GM23338 (cell line): ENCODE measurements at places on chromosomes 1 and 21. TPM values are rescaled to one million over a fixed set of nuclear protein-coding genes. Genes with fewer than 3 reads are reported as not detected.
A peak's percentile ranks its signal among the peaks of the same experiment; 100 is the strongest.

GIPC2 gene
- total RNA-seq = 1.5 and 2.7 TPM in 2 replicates

CHRM3 gene
- 13.8 and 20.8 TPM in 2 replicates for total RNA-seq

AMY1C gene
- not detected in 2 replicates for total RNA-seq

CLCA1 gene
- not detected in 2 replicates for total RNA-seq

DNA sequence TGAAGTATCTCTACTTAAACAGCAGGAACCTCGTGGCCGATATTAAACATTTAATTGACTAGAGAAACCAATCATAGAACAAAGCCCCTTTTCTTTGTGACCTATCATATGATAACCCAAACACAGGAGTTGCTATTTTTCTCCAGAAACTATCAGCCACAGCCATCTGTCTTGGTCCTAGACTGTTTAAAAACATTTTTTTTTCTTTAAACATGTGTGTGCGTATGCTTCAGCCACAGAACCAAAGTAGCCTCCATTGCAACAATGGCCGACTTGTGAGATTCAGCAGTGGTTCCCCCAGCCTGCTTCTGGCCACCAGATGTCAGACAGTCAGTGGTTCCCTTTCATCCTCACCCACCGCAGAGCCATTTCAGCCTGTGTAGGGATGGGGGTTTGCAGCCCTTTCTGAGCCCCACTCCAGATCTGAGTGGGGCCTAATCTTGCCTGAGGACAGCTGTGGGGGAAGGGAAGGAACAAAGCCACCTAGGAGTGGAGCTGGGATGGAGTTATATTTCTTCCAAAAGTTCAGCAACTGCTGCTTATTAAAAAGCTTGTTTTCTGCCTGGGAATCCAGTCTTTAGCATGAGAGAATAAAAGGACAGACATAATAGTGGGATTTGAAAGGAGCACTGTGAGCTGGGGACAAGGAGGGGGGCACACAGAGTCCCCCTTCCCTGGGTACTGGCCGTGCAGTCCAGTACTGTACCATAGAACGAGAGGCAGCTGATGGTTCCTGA, 11.7 kb upstream of the IGSF3 start:
- peak; percentile 19 for DNase-seq

- DNase-seq = no peak
Observed at GRCh38 chr21:37804001-37804400, 112.3 kb downstream of the KCNJ6 start.

GRCh38 chr1:167912294-167912693, 1.6 kb downstream of the ADCY10 start:
- peak; percentile 82 for DNase-seq

DNA sequence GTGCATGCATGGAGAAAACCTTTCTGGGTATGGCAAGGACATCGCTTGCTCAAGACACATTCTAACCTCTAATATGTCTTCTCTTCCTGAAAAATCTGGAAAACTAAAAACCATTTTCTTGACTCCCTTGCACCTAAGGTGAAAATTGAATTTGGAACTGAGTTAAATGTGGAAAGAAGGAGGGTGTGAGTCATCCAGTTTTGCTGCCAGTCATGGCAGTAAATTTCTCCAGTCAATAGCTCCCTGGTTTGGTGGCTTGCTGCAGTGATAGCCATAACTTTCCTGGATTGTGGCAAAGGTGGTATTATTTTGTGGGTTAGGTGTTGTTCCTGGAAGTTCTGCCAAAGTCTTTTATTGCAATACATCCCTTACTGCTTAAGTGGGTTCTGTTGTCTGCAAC, 2.5 kb downstream of the ZCCHC17 start:
- no peak for DNase-seq

DNA sequence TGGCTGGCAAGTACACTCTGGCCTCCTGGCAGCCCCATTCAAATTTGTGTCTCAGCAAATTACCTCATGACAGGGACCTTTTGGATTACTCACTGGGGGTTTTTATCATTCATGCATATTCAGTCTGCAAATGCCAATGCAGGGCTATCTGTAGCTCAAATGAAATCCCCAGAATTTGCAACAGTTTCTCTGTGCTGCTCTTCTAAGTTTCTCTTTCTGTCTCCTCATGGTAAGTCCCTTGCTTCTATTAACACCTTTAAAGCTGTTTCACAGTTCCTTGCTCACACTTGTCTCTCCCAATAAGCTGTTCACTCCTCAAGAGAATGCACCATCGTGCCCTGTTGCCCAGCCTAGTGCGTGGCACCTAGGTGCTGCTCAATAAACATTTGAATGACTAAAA, 3.3 kb upstream of the FAM78B start:
- no peak for DNase-seq

DNA sequence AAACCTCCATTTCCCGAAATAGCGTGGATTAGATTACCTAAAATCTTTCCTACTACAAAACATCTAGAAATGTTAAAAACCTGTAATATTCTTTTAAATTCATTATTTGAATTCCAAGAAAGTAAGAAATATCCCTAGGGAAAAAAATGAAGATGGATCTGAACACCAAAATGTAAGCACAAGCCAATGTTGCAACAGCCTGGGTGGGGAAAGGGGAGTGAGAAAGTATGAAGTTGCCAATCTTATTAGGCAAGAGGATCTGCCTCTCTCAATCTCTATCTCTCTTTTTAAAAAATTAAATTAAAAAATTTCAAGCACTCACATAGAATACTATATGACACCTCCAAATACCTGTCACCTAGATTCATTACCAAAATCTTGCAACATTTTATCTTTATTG, 74.9 kb upstream of the IRF2BP2 start:
- DNase-seq = no peak

DNA sequence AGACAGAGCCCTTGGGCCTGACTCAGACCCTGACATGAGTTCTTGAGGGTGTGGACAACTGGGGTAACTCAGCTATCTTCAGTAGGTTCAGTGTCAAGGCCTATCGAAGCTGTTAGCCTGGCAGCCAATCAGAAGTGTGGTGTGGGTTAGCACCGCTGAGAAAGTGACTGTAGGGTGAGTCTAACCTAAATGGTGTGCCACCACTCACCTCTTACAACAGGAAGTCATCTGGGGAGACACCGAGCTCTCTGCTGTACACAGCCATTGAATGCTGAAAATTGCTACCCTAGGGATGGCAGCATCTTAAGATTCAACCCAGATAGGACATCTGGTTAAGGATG, 44.6 kb downstream of the RASSF5 start:
- no peak for DNase-seq

GRCh38 chr1:107141491-107142126, 770 bp downstream of the NTNG1 start:
- DNase-seq = peak; percentile 44

DNA sequence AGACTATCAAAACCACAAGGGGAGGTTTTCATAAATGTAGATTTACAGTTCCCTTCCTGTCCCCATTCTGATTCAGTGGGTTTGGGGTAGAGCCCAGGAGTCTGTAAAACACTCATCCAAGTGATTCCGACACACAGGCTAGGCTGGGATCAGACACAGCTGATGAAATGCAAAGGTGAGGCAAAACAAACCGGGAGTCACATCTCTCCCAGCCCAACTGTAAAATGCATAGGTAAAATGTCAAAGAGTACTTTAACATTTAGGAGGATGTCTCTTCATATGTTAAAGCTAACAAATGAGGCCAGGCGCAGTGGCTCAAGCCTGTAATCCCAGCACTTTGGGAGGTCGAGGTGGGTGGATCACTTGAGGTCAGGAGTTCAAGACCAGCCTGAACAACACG, 45.0 kb downstream of the ZNF281 start:
- peak; percentile 89 for DNase-seq

- DNase-seq = peak; percentile 26
Observed at GRCh38 chr1:78060857-78061563, 15.2 kb downstream of the GIPC2 start.

GRCh38 chr1:116754198-116754977, at the start of gene CD2:
CD2 (plus strand) TSS chr1:116754430; CDS start chr1:116754493, 63 bp downstream.
- DNase-seq = no peak

DNA sequence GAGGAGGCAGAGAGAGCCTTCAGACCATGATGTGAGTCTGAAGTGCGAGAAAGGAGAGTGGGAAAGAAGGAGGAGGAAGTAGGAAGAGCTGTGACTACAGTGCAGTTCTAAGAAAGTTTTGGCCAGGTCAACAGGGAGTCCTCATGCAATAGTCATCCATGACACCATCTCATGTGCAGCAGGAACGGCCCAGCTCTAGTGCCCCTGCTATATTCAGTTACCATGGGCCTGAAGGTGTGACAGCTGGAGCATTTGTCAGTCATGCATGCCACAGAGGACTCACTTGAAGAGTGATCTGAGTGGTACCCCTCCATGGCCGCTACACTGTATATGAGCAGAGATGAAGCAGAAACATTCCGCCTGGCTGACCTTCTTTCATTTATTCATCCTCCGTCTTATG, 77.9 kb downstream of the OMA1 start:
- DNase-seq = no peak

DNA sequence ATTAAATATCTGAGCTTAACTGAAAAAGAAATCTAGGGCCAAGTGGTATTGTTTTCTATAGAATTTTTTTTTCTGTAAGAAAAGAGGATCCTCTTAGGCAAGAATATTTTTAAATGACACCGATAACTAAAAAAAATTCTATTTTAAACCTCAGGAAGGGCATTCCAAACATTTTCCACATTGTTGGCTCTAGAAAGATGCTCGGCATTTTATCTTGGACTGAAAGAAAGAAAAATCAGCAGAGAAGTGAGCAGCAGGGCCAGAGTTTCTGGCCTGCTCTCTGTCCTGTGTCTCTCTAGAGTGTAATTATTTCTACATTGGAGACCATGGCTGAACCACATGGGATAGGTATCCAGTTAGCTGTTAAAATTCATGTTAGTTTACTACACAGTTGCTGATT, 192.5 kb upstream of the GREM2 start:
- DNase-seq = peak; percentile 5

GRCh38 chr1:91124989-91125417, 103.2 kb upstream of the ZNF644 start:
- DNase-seq = no peak

GRCh38 chr1:114250683-114251572, 97.3 kb upstream of the SYT6 start:
- no peak for DNase-seq

DNA sequence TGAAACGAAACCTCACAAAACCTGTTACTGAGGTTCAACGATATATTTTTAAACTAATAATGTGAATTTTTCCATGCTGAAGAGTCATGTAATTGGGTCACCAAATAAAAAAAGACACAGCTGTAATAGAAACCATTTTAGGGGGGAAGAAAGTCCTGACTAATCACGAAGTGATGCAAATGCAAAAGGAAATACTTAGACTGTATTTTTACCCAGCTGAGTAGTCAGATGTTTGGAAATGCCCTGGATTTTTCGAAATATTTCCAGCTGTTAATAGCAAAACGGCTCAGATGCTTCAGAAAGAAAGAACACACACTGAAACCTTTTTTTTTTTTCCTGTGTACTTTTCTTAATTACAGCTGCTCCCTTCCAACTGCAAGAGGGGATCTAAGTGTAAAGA, 210.3 kb downstream of the SETD4 start:
- DNase-seq = no peak

DNA sequence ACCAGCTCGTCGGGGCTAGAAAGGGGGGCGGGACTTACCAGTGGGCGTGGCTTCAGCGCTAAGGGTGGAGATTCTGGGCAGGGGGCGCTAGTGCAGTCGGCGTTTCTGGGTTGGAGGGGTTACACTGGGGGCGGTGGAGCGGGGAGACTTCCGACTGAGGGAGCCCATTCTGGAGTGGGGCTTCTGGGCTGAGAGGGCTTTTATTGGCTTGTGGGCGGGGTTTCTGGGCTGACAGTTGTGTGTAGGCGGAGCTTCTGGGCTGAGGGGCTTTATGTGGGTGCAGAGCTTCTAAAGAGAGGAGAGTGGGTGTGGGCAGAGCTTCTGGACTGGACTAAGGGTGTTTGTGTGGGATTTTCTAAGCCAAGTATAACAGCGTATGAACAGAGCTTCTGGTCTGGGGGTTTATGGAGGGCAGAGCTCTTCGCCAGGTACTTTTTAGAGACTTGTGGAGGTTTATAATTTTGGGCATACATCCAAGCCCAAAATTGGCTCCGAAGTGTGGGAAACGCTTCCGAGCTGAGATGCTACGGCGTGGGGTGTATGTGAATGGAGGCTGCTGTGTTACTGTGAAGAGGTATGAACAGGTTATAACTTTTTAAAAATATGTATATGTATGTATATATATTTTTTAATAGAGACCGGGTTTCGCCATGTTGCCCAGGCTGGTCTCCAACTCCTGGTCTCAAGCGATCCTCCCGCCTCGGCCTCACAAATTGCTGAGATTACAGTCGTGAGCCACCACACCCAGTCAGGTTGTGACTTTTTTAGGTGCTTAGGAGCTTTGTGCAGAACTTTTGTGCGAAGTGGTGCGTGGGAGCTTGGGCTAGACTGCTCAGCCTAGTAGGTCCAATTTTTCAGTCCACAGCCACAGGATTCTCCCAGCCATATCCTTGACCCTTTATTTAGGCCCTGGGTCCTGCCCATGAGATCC, 825 bp downstream of the TMEM39B start:
- peak; percentile 99 for DNase-seq

DNA sequence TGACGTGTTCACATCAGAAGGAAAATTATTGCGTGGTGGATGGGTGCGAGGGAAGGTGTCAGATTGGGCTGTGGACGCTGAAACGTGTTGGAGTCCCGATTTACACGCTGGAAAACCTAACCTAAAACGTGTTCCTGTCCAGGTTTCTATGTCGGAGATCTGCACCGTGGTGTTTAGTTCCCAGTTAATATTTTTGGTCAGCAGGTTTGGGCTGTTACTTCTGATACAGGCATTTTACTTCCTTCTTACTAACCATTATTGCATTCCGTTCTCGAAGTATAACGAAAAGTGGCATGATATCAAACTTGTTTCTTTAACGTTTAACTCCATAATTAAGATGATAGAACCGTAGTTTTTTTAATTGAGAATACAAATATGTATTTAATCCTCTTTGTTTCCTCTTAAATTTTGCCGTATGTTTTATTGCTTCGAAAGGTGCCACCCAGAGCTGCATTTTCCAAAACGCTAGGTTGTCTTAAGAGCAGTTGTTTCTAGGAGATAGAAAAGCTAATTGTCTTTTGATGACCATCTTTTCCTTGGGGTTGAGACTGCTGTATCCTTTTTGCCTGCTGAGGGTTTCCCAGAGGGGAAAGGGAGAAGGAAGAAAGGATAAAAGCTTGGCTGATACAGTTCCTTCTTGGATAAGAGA, 1.3 kb downstream of the ADARB1 start:
- DNase-seq = no peak

- peak; percentile 66 for DNase-seq
Observed at GRCh38 chr21:24895885-24896734, 711.2 kb downstream of the MRPL39 start.

- DNase-seq = no peak
Observed at GRCh38 chr1:205630241-205630640, 1.6 kb downstream of the ELK4 start.
